COLO829 (cell line): ENCODE measurements at places on chromosomes 6 and 20.

DNA sequence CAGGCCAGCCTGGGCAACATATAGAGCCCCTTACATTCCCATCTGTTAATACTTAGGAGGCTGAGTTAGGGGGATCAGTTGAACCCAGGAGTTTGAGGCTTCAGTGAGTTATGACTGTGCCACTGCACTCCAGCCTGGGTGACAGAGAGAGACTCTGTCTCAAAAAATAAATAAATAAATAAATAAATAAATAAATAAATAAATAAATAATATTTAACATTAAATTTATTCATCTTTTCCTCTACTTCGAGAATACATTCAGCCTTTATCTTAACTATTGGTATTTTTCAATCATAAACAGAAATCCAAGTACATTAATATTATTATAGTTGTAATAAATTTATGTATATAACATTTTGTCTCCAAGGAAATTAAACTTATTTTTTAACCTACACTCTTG, 1227.7 kb upstream of the GJE1 start:
- no peak for DNase-seq

GRCh38 chr6:41286544-41287346, at the start of gene TREM1:
Gene TREM1, minus strand, starts transcription at chr6:41286682. Its CDS starts 27 bp downstream, at chr6:41286655.
- peak; percentile 0 for DNase-seq

DNA sequence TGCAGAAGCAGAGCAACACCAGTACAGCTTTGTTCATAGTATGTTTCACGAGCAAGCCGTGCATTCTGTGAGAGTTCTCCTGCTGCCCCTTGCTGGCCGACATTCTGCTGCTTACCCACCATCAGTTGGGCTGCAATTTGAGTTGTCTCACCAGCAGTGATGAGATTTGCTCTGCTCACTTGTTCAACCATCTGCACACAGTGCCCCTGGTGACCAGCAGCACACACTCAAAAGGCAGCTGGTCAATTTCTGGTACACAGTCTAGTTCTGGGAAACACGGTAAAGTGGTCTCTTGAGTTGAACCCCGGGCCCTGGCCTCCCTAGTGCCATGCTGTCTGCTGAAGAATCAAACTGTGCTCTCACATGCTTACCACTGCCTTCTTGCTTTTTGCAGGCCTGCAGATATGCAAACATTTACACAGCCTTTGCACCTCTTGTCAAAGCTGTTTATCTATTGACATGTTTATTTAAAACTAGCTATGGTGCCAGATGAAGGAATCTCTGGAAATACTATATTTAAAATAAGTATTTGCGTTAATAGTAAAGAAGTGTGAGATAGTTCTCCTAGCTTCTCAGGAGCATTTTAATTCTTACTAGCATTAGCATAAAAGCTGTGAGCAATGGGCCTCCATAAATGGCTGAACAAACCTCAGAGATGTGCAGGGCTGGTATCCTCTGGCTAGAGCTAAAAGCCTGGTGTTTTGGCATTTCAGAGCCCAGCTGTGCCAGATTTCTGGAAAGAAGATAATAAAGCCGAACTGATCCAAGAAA, 234.3 kb downstream of the ARHGAP18 start:
- no peak for DNase-seq

DNA sequence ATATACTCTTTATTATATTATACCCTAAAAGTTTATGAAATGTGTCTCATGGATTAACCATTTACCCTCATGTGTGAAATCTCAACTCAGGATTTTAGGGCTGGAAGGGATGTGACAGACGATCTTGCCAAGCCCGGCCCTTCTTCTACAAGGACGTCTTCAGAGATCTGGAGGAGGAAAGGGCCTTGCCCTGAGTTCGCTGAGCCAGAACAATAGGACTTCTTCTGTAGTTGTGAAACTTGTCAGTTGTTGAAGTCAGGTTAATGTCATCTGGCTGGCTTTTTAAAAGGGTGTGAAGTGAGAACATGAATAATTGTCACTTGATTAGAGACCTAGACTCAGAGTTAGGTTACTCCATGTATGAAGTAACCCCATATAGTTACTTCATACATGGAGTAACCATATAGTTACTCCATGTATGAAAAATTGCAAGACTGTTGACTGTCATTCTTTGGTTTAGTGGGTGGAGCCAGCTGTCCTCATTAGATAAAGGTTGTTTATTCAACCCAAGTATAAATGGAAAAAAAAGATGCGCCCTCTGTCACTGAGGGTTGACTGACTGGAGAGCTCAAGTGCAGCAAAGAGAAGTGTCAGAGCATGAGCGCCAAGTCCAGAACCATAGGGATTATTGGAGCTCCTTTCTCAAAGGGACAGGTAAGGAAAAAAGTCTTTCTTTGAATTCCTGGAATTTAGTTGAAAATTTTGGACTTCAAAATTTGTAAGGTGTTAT, at the start of gene ARG1:
ARG1 (plus strand) TSS at position 541 of the 730 bp plus-strand sequence; CDS start at position 598, 57 bp downstream.
- no peak for DNase-seq

- peak; percentile 94 for DNase-seq
Measured at GRCh38 chr6:30130887-30131862, 4.8 kb upstream of the TRIM40 start.

DNA sequence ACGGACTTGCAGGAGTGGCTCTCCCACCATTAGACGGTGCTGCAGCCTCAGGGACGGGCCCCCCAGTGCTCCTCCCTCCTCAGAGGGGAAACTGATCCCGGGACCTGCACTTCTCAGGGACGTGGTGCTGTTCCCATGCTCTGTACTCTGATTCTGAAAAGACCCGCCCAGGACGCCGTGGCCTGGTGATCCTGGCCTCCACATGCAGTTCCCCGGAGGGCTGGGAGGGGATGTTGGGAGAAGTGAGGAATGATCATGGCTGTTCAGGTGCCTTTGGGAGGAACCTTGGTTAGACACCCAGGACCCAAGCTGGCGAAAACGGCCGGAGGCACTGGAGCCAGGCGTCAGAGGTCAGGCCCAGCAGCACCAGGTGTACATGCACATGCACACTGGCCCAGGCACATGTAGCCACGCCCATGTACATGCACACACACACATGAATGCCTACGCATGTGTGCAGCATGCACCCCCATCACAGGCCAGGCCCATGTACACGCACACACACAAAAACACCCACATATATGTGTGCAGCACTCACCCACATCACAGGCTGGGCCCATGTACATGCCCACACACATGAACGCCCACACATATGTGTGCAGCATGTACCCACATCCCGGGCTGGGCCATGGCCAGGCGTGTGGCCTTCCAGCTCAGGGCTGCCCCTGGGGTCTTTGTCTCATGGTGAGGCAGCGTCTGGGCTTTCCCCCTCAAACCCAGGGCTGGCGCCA, 52.6 kb upstream of the DACT2 start:
- DNase-seq, result no peak

DNA sequence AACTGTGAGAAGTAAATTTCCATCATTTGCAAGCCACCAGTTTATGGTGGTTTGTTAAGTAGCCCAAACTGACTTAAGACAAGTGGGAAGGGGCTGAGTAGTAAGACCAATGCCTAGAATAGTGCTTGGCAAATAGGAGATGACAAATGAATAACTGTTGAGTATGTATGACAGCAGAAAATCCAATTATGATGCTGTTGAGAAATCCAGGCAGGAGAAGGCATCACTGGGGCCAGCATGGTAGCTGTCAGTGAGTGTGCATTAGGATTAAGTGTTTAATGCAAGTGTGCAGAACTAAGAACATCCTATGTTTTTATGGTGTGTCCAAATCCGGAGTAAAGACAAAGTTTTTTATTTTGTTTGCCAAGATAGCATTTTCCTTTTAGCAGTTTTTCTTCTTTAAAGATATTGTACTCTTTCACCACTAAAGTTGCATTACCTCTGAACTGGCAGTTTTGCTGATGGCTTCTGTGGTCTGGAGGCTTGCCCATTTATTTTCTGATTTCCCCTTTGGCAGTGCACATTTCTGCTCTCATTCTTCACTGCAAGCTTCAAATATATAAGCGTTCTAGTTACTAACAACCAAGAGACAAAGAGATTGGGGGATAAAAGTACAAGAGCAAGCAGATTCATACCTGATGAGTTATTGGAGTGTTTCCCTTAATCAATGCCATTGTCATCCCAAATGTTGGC, 289.7 kb downstream of the KCNQ5 start:
- DNase-seq, result no peak
